Right lobe of liver (tissue), 6 donors: ENCODE measurements at places on chromosomes 5 and 9.

DNA sequence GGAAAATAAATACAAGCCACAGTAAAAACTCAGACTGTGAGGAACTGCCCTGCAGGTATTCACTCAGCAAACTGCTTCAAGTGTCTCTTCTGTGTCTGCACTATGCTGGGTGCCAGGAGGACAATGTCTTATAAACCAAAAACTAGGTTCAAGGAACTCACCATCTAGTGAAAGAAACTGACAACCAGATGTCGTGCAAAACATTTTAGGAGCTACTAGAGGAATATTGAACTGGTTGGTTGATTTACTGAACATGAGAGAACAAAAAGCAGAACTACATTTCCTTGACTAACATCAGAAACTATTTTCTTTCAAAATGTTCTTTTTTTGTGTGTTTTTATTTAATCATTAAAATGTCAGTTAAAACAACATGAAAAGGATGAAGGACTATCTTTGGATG lies 35.2 kb downstream of the ZNF366 start:
- H3K4me3 ChIP-seq: no peak overlapping the region
- H3K4me1 ChIP-seq: no peaks in the 10 kb centered on the region
- no peaks in the 10 kb centered on the region for H3K27me3 ChIP-seq
- DNase-seq: no peak

DNA sequence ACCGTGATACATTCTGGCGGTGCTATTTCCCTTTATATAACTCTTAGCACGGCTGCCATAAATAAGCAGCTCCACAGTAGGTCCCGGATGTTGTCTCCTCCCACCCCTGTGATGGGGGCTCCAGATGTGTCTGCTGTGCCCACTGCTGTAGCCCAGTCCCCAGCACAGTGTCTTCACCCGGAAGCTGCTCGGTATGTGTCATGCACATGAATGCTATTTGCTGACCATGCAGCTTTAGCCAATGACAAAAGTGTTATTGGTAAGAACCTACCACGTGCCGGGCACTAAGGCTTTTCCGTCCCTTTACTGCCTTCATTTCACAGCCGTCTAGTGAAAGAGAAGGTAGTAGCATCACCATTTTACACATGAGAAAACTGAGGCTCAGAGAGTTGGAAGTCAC lies 20.2 kb downstream of the HRH2 start:
- DNase-seq: no peak
- H3K36me3 ChIP-seq: no peaks in the 10 kb centered on the region
- H3K27ac ChIP-seq: no peak overlapping the region
- H3K4me3 ChIP-seq: no peak overlapping the region
- H3K4me1 ChIP-seq: no peaks in the 10 kb centered on the region

GRCh38 chr5:140365941-140366340 lies 5.9 kb downstream of the SLC4A9 start:
- no peaks in the 10 kb centered on the region for H3K4me1 ChIP-seq
- DNase-seq: no peak
- H3K27me3 ChIP-seq: no peaks in the 10 kb centered on the region
- H3K4me3 ChIP-seq: no peak overlapping the region

- no peaks in the 10 kb centered on the region for H3K36me3 ChIP-seq
- no peaks in the 10 kb centered on the region for H3K27me3 ChIP-seq
- H3K4me1 ChIP-seq: no peaks in the 10 kb centered on the region
- no peak overlapping the region for H3K27ac ChIP-seq
These were observed 157.5 kb downstream of the ENC1 start for GRCh38 chr5:74482990-74483389.

- no peaks in the 10 kb centered on the region for H3K36me3 ChIP-seq
- no peaks in the 10 kb centered on the region for H3K27me3 ChIP-seq
- H3K4me3 ChIP-seq: peak overlapping the region; percentile 70
- peaks cover 6% of the 10 kb centered on the region for H3K4me1 ChIP-seq
- no peak overlapping the region for H3K27ac ChIP-seq
These were observed 5.3 kb downstream of the ATOSB start for GRCh38 chr9:35110327-35110761.

DNA sequence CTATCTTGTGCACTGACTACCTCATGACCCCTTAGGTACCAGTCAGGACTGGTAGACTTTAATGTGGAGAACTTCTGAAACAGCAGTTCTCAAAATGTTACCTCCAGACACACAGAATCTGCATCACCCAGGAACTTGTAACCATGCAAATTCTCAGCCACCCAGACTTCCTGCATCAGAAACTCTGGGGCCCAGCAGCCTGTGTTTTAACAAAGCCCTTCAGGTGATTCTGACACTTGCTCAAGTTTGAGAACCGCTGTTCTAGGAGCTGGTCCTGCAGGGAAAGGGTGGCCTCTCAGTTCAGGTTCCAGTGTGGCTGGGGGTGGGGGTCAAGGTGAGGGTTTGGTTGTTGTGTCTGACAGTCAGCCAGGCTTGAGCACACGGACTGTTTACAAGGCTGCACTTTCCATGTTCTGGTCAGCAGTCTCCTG lies 28.4 kb downstream of the ZFP62 start:
- H3K4me1 ChIP-seq: peaks cover 5% of the 10 kb centered on the region
- peaks cover 8% of the 10 kb centered on the region for H3K36me3 ChIP-seq
- H3K27ac ChIP-seq: no peak overlapping the region
- no peaks in the 10 kb centered on the region for H3K27me3 ChIP-seq
